NCI-H1417 (cell line): ENCODE measurements at places on chromosomes 7 and 10.

DNA sequence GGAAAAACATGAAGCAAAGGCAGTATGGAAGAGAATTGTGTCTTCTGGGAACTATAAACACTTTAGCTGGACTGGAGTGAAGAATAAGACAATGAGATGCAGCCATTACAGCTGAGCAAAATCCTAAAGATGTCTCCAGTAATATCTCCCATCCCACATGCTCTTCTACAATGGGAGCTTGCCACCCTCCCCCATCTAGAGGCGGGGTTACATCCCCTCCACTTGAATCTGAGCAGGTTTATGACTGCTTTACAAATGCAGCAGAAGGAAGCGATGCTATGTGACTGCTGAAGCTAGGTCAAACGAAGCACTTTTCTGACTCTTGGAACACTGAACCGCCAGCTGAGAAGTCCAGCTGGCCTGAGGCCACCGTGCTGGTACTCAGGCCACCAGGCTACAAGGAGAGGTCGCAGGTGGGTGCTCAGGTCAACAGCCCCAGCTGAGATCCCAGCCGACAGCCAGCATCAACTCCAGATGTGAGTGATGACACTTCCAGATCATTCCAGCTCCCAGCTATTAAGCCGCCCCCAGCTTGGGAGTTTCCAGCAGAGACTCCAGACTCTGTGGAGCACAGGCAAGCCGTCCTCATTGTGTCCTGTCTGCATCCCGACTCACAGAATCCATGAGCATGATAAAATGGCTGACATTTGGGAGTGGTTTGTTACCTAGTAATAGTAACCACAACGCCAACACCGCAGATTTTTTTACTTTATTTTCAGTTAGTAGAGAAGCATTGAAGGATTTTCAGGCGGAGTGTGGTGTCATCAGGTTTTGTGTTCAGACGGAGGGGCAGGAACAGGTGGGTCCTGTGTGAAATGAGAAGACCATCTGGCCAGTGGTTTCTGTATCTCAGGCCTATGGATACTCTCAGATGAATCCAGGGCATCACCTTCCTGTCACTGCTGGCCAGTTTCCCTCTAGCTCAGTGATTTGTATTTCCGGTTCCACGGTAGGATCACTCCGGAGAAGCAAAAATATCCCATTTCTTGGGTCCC lies 89.3 kb downstream of the NPY start:
- no peak for DNase-seq

DNA sequence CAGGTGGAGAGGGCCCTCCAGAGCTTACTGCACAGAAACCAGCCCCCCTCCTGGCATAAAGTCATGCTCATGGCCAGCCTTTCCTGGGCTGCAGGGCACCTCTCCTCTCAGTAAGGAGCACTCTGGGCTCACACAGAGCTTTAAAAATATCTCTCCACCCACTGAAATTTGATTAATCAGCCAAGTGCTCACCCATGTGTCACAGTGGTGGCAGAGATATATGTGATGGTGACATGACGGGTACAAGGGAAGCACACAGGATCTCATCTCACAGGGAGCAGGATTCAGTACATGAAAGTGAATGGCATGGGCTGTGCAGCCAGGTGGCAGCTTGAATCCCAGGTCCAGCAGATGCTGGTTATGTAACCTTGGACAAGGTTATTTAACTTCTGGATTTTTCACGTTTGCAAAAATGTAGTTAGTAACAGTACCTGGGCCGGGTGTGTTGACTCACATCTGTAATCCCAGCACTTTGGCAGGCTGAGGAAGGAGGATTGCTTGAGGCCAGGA lies 144.8 kb downstream of the CALN1 start:
- no peak for DNase-seq

- DNase-seq, result no peak
Measured at GRCh38 chr7:140676306-140676705, 3.6 kb downstream of the ADCK2 start.

- DNase-seq, result no peak
Measured at GRCh38 chr10:94069884-94070283, 76.2 kb downstream of the PLCE1 start.

- no peak for DNase-seq
Measured at GRCh38 chr10:93165367-93165766, 91.7 kb downstream of the CYP26A1 start.

- peak; percentile 34 for DNase-seq
Measured at GRCh38 chr7:138097064-138097741, 20.9 kb downstream of the AKR1D1 start.

- DNase-seq, result no peak
Measured at GRCh38 chr7:84508606-84509005, 314.0 kb upstream of the SEMA3A start.

GRCh38 chr10:111933937-111934336 lies 249.6 kb downstream of the GPAM start:
- DNase-seq, result no peak
